ENCODE measurements at places on chromosomes 13 and 19. TPM values are rescaled to one million over a fixed set of nuclear protein-coding genes. Genes with fewer than 3 reads are reported as not detected.

DNA sequence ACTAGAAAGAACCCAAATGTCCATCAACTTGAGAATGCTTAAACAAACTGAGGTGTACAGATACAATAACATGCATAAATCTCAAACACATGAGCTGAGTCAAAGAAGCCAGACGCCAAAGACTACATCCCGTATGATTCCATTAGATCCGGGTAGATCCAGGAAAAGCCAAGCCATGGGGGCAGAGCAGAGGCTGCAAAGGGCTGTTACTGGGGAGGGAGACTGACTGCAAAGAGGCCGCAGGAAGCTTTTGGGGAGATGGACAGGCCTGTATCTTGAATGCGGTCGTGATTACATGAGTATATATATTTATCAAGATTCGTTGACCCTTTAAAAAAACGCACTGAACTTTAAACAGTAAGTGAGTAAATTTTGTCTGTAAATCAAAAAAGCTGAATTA, 28.7 kb downstream of the GGACT start:
- ATAC-seq = no peak

The CNN1 gene
- total RNA-seq = 1.8 TPM

The SHISA7 gene
- total RNA-seq = 1.5 TPM

The GRK1 gene
- 0.64 TPM for total RNA-seq

The MAP4K1 gene
- 2.1 TPM for total RNA-seq

All from motor neuron (in vitro differentiated cells).